ENCODE measurements at places on chromosomes 5 and 9. TPM values are rescaled to one million over a fixed set of nuclear protein-coding genes. Genes with fewer than 3 reads are reported as not detected.

Gene LHX3
- not detected for total RNA-seq

Gene CNTLN
- total RNA-seq, result 5.9 TPM

Gene LTC4S
- total RNA-seq, result not detected

DNA sequence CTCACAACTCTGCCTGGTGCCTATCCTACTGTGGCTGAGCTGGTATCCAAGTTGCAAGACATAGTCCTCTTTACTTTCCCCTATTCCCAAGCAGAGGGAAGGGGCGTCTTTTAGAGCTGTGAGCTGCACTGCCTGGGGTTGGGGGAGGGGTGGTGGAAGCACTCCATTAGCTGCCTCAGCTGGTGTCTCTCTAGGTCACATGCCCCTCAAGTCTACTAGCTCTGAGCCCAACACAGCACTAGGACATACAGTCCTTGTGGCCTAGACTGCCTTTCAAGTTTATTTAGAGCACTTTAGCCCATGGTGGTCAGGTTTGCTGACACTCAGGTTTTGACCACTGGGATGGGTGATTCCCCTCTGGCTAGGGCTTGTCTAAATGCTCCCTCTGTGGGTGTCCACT is 54.7 kb downstream of the SREK1 start:
- DNase-seq, result no peak

GRCh38 chr9:92165484-92165883 is 50.3 kb upstream of the SPTLC1 start:
- DNase-seq, result no peak

GRCh38 chr5:169142264-169142970 is 158.5 kb downstream of the SLIT3 start:
- DNase-seq, result no peak

DNA sequence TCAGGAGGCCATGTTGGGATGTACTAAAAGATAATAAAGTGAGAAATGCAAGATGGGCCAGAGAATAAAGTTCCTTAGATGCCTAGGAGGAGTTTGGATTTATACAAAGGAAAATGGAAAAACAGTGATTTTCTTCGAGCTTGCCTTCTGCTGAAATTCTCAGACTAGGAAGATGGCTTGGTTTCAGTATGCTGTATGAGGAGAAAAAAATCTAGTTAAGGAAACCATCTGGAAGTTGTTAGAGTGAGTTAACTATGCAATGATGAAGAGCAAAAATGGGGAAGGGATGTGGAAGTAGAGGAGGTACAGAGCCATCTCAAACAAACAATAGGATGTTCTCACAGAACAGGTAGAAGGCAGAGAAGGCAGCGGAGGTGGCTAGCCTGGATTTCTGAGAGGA is 162.9 kb upstream of the FTMT start:
- no peak for DNase-seq

- peak; percentile 86 for DNase-seq
Observed at GRCh38 chr5:57488215-57488955, 5.8 kb upstream of the ACTBL2 start.

- DNase-seq, result peak; percentile 55
Observed at GRCh38 chr9:109031241-109031640, 17.9 kb upstream of the CTNNAL1 start.

DNA sequence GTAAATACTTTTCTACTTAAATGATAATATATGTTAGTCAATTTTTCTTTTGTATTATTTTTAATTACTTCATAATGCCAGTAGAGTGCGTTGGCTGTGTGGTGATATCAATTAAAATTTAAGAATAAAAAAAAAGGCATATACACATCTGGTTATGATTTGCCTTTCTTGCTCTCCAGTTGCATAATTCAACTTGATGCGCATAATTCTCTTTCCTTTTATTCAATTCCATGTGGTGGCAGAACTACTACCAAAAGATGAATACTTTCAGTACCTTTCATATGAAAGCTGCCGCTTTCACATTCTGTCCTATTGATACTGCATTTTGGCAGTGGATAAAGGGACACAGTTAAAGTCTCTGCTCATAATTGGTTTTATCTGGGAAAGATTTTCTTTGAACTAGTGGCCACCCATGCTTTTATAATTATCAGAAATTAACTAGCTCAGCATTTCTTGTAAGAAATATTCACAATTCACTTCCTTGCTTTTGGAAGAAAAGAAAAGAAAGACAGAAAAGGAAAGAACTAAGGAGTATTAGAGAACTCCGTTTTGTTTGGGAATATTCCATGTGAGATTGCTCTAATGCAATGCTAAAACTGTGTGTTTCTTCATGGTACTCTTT is 12.3 kb upstream of the ADGRV1 start:
- no peak for DNase-seq

Measured in IMR-90 (cell line).